Effector memory CD8-positive, alpha-beta T cell (primary cell): ENCODE measurements at places on chromosomes 16 and 17.

- H3K36me3 ChIP-seq: no peaks in the 10 kb centered on the region
- no peak overlapping the region for H3K27ac ChIP-seq
- no peaks in the 10 kb centered on the region for H3K4me1 ChIP-seq
- no peak for DNase-seq
These were observed 122.2 kb downstream of the IRX5 start for GRCh38 chr16:55052741-55053415.

DNA sequence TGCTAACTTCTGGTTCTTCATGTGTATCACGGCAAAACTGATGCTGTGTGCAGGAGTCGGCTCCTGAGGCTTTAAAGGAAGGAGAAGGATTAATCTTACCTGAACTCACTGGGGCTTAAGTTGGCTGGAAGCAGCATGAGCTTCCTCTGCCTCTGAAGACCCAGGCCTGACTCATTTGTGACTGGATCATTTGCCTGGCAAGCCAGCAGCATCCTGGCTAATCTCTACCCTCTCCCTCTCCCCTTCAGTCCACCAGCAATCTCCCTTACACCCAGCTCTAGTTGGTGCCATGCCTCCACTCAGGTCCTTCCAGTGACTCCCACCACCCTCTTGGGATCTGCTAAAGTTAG, 150.3 kb downstream of the IRX3 start:
- peaks cover 5% of the 10 kb centered on the region for H3K27me3 ChIP-seq
- no peak overlapping the region for H3K27ac ChIP-seq
- no peaks in the 10 kb centered on the region for H3K4me1 ChIP-seq
- H3K36me3 ChIP-seq: no peaks in the 10 kb centered on the region
- no peak for DNase-seq

GRCh38 chr17:38869526-38870258, at the start of gene LASP1:
Gene LASP1, plus strand, starts transcription at chr17:38870058. Its CDS starts 132 bp downstream, at chr17:38870190.
- DNase-seq: peak; percentile 79
- peak within 1 kb of the TSS; percentile 100 for H3K27ac ChIP-seq
- H3K4me3 ChIP-seq: peak within 1 kb of the TSS; percentile 99
- peaks cover 65% of the 10 kb centered on the region for H3K36me3 ChIP-seq
- peaks cover 50% of the 10 kb centered on the region for H3K4me1 ChIP-seq
- H3K27me3 ChIP-seq: no peaks in the 10 kb centered on the region

- H3K36me3 ChIP-seq: no peaks in the 10 kb centered on the region
- no peak overlapping the region for H3K4me3 ChIP-seq
- no peak overlapping the region for H3K27ac ChIP-seq
- peaks cover 17% of the 10 kb centered on the region for H3K27me3 ChIP-seq
These were observed 116.3 kb downstream of the USP22 start for GRCh38 chr17:20926532-20926931.

DNA sequence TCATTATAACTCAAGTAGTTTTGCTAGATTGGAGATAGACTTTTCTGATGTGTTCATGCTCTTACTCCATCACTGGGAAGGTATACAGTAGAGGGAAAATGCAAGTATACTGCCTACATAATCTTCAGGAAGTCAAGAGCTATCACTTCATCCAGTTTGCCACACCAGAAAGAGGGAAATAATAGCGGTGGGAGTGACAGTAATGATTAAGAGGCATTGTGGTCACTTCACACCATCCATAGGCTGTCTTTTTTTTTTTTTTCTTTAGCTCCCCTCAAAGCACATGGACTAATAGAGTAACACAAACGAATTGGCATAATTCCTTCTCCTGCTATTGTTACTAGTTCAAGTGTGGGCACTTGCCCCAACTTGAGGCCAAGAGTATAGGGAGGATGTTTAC, 28.4 kb upstream of the HLF start:
- H3K36me3 ChIP-seq: peaks cover 6% of the 10 kb centered on the region
- H3K27me3 ChIP-seq: peaks cover 7% of the 10 kb centered on the region
- no peak overlapping the region for H3K4me3 ChIP-seq

- DNase-seq: no peak
- H3K4me1 ChIP-seq: peaks cover 19% of the 10 kb centered on the region
- peak within 1 kb of the TSS; percentile 73 for H3K4me3 ChIP-seq
- peak within 1 kb of the TSS; percentile 41 for H3K27ac ChIP-seq
- H3K27me3 ChIP-seq: peaks cover 90% of the 10 kb centered on the region
These were observed at the start of gene IGF2BP1 for GRCh38 chr17:48997103-48997826. Gene IGF2BP1, plus strand, starts transcription at chr17:48997385. Its CDS starts 361 bp downstream, at chr17:48997746.

DNA sequence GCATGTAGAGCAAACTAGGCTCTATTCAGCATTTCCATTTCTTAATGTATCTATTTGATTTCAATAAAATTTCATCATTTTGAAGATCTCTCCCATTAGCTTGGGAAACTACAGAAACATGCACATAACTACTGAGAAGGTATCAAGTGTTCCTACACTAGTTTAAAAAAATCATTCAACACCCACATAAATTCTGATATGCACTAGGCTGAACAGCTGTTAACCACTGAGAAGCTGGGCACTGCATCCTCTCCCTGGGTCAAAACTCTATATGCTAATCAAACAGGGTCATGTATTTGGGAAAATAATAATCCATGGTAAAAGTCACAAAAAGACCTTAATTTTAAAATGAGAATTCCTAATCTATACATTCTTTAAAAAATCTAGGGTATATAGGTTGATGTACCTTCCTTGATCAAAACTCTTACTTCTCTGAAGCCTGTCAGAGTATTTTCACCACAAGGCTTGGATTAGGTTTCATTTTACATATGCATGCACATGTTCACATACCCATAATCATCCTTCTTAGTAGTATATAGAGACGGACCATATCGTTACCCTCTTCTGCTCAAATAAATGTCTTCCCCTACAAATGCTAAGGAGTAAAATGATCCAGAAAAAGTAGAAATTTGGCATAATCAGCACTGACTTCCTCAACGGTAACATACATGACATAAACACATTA, 57.2 kb downstream of the KANSL1 start:
- peak overlapping the region; percentile 39 for H3K4me3 ChIP-seq
- H3K36me3 ChIP-seq: peaks cover 6% of the 10 kb centered on the region
- DNase-seq: no peak
- peaks cover 92% of the 10 kb centered on the region for H3K4me1 ChIP-seq
- no peaks in the 10 kb centered on the region for H3K27me3 ChIP-seq

DNA sequence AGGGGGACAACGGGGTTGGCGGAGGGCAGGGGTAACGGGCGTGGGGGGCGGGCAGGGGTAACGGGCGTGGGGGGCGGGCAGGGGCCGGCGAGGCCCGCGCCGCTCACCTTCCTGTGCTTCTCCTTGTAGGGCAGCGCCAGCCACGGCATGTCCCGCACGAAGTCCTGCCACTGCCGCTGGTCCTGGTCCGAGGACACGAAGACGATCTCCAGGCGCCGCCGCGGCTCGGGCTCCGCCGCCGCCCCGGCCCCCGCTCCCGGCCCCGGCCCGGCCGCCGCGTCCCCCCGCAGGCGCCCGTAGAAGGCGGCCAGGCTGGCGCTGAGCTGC, 401 bp downstream of the NXN start:
- H3K4me3 ChIP-seq: peak overlapping the region; percentile 66
- H3K27me3 ChIP-seq: peaks cover 41% of the 10 kb centered on the region
- H3K36me3 ChIP-seq: peaks cover 10% of the 10 kb centered on the region
- H3K27ac ChIP-seq: no peak overlapping the region
- peaks cover 5% of the 10 kb centered on the region for H3K4me1 ChIP-seq

GRCh38 chr16:50967827-50968612, 183.1 kb downstream of the SALL1 start:
- no peak overlapping the region for H3K27ac ChIP-seq
- DNase-seq: no peak
- no peak overlapping the region for H3K4me3 ChIP-seq

- no peaks in the 10 kb centered on the region for H3K4me1 ChIP-seq
- no peak for DNase-seq
- no peak overlapping the region for H3K4me3 ChIP-seq
- H3K27me3 ChIP-seq: no peaks in the 10 kb centered on the region
- no peak overlapping the region for H3K27ac ChIP-seq
These were observed 24.0 kb upstream of the SSTR5 start for GRCh38 chr16:1048442-1049112.
